ENCODE measurements at places on chromosomes 7 and 10.

DNA sequence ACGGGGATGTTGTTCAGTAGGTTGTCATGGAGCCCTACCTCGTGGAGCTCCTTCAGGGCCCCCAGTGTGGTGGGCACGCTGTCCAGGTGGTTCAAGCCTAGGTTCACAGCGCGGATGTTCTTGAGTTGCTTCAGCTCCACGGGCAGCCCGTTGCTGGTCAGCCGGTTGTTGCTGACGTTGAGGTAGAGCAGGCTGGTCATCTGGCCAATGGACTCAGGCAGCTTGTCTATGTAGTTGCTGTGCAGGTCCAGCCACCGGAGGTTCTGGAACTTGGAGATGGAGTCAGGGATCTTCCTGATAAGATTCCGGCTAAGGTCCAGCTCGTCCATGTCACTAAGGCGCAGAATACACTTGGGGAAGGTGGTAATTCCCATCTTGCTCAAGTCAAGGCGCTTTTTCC, 26.0 kb downstream of the LRRC18 start:
- no peak for DNase-seq

- DNase-seq: no peak
Measured at GRCh38 chr7:158257516-158258410, 329.9 kb downstream of the PTPRN2 start.

DNA sequence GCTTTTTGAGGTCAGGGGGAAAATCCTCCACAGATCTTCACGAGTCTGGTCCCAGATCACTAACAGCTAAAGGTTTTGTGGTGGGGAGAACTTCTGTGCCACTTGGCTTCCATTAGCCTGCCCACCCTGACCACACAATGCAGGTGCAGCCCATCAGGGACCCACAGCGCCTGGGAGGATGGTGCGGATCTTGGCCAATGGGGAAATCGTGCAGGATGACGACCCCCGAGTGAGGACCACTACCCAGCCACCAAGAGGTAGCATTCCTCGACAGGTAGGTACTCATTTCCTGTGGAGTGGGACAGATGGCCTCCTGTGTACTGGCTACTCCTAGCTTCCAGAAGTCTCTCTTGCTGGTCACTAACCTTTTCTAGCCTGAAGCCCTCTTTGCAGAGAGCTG, 1.5 kb downstream of the FAM241B start:
- no peak for DNase-seq

GRCh38 chr10:3548076-3548475, 236.9 kb downstream of the KLF6 start:
- DNase-seq: no peak

- DNase-seq: no peak
Measured at GRCh38 chr10:92867235-92867634, 18.9 kb downstream of the EXOC6 start.

DNA sequence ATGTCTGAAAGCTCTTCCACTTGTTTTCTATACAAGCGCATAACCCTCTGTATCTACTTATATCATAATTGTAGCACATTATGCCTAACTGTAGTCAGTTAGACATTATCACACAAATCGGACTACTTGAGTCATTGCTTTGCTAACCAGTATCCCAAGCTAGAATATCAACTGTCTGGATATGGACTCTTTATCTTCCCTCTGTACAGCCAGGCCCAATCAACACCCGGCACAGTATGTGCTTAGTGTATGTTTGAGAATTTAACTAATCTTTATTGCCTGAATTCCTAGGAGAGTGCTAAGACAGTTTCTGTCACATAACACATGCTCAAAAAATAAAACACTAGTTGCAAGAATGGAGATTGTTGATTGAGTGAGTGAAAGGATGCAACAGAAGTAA, 211.2 kb downstream of the ARL4A start:
- DNase-seq: no peak

- no peak for DNase-seq
Measured at GRCh38 chr10:128542659-128543058, 416.4 kb upstream of the MKI67 start.

DNA sequence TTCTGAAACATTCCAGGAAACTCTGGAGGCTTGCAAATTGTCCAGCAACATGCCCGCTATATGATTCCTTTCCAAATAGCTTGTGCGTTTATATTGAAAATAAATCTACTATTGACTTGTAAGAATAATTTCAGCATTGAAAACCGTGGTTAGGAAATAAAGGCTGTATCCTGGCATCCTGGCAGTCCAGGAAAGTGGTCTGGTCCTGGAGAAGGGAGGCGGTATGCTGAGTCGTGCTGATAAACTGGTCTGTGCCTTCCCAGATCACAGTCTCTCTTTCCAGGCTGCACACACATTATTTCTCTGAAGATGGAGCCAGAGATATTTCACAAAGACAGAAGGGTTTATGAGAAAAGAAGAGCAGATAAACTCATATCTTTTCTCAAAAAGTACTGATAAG, 350.1 kb upstream of the COBL start:
- DNase-seq: no peak

DNA sequence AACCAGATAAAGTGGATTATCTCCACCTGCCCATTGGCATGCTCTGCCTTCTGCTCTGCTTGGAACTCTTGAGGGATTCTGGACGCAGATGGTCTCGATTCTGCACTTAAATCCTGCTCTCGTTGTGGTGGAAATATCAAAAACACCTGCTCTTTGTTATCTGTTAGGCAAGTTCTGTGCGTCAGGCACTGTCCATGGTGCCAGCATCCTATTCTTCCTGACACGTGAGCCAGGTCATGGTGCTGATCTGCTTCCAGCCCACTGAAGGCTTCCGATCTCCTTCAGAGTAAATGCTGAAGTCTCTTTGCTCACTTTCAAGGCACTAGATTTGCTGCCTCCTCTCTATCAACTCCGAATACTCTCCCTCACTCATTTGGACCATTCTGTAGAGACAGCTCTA, 505.6 kb downstream of the HTR7 start:
- no peak for DNase-seq

DNA sequence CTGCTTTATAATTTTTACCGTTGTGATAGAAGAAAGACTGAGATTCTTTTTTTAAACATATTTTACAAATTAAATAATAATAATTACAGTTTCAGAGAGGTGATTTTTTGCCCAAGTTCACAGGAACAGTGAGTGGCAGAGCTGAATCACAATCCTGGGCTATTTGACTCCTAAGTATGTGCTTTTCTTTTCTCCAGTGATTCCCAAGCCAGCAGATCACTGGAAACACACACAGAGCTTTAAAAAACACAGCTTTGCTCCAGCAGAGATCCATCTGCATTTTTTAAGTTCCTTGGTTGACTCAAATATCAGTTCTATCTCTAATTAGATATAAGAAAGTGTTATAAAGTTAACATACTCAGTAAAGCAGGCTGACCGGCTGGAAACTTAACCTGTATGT, 69.0 kb downstream of the AHR start:
- DNase-seq: no peak

GRCh38 chr7:823649-824048, 8.6 kb upstream of the SUN1 start:
- DNase-seq: no peak

DNA sequence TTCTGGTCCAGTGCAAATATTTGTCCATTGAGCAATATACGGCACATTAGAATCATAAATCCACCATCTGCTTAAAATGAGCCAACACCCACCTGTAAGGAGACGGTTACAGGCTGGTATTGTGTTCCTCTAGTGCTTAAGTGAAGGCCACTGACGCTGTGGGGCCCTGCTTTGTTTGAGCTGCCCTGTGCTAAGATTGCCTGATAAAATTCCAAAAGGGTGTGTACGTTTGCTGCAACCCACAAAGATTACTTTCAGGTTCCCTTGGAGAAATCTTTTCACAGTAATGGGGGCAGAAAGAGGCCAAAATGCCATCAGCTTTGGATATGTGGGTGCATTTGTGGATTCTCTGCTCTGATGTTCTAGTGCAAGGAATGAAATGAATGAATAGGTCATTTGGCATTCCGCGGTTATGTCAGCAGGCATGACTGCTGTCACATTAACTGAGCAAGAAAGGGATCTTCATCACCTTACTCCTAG, 34.4 kb downstream of the AGR3 start:
- DNase-seq: no peak

DNA sequence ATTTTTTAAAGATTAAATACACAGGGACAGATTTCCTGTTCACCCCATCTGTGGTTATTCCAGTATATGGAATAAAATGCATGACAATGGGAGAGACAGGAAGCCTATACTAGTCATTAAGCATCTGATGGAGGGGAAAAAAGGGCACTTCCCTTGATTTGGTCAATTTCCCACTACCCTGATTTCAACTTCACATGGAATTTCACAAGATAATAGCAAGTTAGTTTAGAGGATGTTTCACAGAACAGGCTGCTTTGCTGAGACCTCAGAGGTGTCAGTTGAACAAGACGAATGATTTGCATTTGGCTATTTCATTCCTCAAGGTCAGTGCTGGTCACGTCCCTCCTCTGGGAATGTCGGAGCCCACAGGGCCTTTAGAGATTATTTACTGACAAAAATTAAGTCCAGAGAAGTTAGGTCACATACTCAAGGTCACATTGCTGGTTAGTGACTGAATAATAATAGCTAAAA, 4.7 kb upstream of the ITPRIP start:
- no peak for DNase-seq

DNA sequence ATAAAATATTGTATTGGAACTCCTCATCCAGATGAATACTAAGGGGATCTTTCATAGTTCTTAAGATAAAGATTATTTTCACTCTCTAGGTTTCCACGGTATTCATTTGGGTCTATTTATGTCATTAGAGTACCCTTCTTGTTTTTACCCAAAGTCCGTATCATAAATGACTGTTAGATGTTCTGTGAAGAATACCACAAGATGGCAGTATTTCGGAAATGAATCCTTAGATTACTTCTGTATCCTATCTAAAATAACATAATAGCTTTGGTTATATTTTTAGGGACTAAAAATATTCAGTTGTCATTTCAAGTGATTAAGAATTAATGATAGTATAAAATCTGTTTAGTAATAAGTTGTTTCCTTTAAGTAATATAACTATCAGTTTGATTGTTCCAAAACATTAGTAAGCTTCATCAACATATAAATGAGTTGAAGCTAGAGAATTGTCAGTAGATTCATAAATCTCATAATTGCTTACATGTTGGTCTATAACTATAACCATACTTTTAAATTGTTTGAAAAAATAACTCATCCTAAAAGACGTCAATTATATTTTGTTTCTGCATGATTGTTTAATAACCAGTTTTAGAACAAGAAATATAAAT, 337.5 kb upstream of the KCND2 start:
- no peak for DNase-seq

GRCh38 chr10:110803830-110804338, 67.8 kb upstream of the PDCD4 start:
- DNase-seq: no peak

GRCh38 chr7:133682364-133683181, 429.7 kb downstream of the EXOC4 start:
- DNase-seq: no peak

- DNase-seq: no peak
Measured at GRCh38 chr7:142153400-142153799, 41.9 kb downstream of the MGAM2 start.

GRCh38 chr10:131983780-131984179, 2.1 kb upstream of the BNIP3 start:
- no peak for DNase-seq

DNA sequence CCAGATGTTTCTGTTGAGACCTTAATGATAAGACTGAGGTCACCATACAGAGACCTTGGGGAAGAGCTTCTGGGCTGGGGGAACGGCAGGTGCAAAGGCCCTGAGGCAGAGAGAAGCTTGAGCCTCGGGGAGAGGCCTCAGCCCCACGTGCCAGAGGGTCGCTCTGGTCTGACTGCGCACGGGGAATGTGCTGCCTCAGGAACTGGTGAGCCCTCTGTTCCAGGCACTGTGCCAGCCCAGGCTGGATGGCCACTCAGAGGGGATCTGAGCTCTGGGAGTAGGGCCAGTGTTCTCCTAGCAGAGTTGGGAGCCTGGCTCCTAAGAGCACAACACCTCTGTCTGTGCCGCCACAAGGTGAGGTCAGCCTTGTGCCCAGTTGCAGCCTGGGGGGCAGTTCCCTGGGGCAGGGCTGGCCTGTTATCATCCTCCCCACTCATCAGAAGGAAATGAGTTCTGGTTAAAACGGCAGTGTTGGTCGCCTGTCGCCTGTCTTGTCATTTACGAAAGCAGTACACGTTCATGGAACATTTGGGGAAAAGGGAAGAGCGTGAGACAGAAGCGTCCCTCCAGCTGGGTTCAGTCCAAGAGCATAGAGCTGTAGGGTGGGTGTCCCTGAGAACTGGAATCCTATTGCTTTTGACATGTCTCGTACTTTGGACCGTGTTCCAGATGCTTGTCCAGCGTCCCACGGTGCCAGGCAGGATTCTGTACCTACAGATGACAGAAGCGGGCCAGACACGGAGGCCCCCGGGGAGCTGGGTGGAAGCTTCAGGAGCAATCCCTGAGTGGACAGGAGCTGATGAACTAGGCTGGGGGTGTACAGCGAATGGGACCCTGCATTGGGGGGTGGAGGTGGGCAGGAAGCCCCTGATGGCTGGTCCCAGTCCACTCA, 4.3 kb downstream of the TTYH3 start:
- DNase-seq: no peak

GRCh38 chr7:107953924-107954303, 49.0 kb downstream of the LAMB1 start:
- no peak for DNase-seq

DNA sequence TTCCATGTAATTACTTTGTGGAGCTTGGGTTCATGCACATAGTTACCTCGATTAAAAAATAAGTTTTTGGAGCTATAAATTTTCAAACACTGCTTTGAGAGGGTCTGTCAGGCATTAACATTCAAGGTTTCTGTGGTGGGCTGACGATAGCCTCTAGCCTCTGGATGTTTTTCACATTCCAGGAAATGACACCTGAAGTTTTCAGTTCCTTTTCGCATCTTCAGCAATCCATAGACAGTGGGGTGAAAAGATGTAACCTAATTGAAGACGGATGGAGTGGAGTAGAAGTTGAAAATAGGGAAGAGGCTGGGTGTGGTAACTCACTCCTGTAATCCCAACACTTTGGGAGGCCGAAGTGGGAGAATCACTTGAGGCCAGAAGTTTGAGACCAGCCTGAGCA, 197.7 kb downstream of the AUTS2 start:
- DNase-seq: no peak

DNA sequence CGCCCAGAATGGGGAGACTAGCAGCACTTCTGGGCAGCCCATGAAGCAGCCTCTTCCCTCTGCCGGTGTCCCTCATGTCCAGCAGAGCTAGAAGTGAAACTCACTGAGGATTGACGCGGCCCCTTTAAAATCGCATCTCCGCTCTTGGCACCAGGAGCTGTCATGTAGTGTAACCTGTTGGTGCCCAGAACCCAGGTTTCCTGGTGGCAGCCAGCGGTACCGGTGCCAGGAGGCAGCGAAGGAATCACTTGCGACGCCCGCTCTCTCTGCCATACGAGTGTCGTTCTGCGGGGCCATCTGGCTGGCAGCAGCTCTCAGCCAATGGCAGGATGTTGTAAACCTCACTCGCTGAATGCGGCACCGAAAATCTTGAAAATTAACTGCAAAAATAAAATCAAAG, 82.7 kb downstream of the CUX1 start:
- no peak for DNase-seq

GRCh38 chr10:88553116-88553752, 29.9 kb downstream of the RNLS start:
- DNase-seq: no peak

- no peak for DNase-seq
Measured at GRCh38 chr7:151579644-151580043, 59.9 kb upstream of the RHEB start.

GRCh38 chr10:72145657-72146056, 57.3 kb upstream of the SPOCK2 start:
- DNase-seq: no peak

- no peak for DNase-seq
Measured at GRCh38 chr7:50305583-50306493, 1.3 kb downstream of the IKZF1 start.

- DNase-seq: no peak
Measured at GRCh38 chr10:12471135-12471534, 121.8 kb downstream of the CAMK1D start.
